ENCODE measurements at places on chromosomes 11 and 22.

DNA sequence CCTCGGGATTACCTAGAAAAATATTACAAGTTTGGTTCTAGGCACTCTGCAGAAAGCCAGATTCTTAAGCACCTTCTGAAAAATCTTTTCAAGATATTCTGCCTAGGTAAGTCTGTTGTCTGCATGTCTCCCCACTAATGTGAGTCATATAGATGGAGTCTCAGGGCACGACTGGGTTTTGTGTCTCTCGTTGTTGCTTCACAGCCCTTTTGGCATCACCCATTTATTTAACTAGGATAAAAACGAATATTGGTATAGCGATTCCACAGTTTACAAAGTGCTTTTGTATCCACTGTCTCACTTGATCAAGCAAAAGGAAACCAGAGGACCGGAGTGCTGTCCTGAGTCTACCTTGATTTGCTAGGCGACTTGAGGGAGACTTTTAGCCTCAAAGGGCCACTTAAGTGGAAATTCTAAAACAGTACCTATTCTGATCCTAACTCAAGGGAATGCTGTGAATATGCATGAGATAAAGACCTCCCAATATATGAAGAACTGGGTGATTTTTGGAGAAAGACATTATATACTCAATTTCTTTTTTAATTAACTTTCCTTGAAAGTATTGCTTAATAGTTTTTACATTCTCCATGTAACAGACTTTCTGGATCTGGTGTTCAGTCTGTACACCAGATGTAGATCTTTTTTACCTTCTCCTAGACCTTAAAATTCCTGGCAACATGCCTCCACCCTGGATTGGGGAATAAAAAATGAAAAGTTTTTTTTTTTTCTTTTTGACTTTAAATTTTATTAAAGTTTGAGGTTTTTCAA lies 590 bp downstream of the NNMT start:
- no peak overlapping the region for H3K4me3 ChIP-seq
- H3K27ac ChIP-seq = no peak overlapping the region
- H3K4me1 ChIP-seq = no peaks in the 10 kb centered on the region
- H3K36me3 ChIP-seq = no peaks in the 10 kb centered on the region
- DNase-seq = no peak
- H3K27me3 ChIP-seq = no peaks in the 10 kb centered on the region

DNA sequence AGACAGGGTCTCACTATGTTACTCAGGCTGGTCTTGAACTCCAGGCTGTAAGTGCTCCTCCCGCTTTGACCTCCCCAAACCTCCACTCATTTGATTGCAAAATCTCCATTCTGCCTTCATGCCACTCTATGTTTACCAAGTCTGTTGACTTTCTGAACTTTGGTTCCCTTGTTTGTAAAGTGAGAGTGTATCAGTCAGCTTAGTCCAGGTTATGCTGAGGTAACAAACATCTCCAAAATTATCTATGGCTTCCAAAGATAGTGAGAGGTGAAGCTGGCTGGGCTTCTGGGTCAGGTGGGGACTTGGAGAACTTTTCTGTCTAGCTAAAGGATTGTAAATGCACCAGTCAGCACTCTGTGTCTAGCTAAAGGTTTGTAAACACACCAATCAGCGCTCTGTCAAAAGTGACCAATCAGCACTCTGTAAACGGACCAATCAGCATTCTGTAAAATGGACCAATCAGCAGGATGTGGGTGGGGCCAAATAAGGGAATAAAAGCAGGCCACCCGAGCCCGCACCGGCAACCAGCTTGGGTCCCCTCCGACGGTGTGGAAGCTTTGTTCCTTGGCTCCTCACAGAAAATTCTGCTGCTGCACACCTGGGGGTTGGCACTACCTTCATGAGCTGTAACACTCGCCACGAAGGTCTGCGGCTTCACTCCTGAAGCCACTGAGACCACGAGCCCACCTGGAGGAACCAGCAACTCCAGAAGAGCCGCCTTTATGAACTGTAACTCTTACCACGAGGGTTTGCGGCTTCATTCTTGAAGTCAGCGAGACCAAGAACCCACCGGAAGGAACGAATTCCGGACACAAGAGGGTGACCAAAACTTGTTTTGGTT lies 109.3 kb downstream of the MIAT start:
- no peak overlapping the region for H3K4me3 ChIP-seq
- no peaks in the 10 kb centered on the region for H3K36me3 ChIP-seq
- no peaks in the 10 kb centered on the region for H3K27me3 ChIP-seq
- H3K27ac ChIP-seq = no peak overlapping the region
- H3K4me1 ChIP-seq = no peaks in the 10 kb centered on the region
- no peak for DNase-seq

GRCh38 chr11:108927791-108928545 lies 263.1 kb downstream of the DDX10 start:
- no peaks in the 10 kb centered on the region for H3K27me3 ChIP-seq
- H3K36me3 ChIP-seq = no peaks in the 10 kb centered on the region
- H3K4me3 ChIP-seq = no peak overlapping the region
- H3K4me1 ChIP-seq = no peaks in the 10 kb centered on the region
- DNase-seq = no peak

DNA sequence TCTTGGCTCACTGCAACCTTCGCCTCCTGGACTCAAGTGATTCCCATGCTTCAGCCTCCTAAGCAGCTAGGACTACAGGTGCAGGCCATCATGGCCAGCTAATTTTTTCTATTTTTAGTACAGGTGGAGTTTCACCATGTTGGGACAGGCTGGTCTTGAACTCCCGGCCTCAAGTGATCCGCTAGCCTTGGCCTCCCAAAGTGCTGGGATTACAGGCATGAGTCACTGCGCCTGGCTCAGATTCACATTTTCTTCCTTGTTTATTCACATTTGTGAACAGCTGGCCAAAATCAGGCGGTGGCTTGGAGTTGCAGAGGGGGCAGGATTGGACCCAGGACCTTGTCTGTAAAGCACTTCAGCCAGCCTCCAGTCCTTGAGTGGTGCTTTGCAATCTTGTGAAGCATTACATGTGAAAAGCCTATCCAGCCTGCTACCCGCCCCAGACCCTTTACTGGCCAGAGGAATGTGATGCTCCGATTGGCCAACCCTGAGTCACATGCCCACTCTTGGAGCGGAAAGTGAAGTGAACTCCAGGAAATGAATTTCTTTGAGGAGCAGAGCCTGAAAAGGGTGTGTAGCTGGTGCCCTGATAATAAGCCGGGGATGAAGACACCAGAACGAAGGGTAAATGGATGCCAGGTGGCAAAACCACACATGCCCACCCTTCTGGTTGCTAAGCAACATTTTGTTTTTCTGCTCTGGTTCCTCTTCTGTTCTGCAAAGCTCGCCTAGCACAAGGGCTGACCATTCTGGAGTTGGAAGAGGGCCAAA lies 62.6 kb upstream of the PTPRJ start:
- peaks cover 34% of the 10 kb centered on the region for H3K4me1 ChIP-seq
- no peaks in the 10 kb centered on the region for H3K27me3 ChIP-seq
- H3K4me3 ChIP-seq = no peak overlapping the region

DNA sequence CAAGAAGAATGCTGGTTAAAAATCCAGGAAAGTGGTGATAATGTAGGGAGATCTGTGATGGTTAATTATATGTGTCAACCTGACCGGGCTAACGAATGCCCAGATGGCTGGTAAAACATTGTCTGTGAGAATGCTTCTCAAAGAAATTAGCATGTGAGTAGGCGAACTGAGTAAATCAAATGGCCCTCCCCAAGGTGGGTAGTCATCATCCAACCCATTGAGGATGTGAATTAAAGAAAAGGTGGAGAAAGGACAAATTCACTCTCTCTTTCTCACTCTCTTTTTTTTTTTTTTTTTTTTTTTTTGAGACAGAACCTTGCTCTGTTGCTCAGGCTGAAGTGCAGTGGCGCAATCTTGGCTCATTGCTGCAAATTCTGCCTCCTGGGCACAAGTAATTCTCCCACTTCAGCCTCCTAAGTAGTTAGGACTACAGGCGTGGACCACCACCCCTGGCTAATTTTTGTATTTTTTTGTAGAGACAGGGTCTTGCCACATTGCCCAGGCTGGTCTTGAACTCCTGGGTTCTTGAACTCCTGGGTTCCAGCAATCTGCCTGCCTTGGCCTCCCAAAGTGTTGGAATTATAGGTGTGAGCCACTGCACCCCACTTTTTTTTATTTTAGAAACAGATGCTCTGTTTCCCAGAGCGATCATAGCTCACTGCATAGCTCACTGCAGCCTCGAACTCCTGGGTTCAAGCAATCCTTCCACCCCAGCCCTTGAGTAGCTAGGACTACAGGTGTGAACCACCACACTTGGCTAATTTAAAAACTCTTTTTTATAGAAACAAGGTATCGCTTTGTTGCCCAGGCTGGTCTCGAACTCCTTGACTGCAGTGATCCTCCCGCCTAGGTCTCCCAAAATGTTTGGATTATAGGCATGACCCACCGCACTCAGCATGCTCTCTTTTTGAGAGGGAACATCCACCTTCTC lies 22.0 kb upstream of the P2RY6 start:
- no peaks in the 10 kb centered on the region for H3K4me1 ChIP-seq
- no peaks in the 10 kb centered on the region for H3K36me3 ChIP-seq
- H3K27me3 ChIP-seq = no peaks in the 10 kb centered on the region
- no peak for DNase-seq
- no peak overlapping the region for H3K27ac ChIP-seq

DNA sequence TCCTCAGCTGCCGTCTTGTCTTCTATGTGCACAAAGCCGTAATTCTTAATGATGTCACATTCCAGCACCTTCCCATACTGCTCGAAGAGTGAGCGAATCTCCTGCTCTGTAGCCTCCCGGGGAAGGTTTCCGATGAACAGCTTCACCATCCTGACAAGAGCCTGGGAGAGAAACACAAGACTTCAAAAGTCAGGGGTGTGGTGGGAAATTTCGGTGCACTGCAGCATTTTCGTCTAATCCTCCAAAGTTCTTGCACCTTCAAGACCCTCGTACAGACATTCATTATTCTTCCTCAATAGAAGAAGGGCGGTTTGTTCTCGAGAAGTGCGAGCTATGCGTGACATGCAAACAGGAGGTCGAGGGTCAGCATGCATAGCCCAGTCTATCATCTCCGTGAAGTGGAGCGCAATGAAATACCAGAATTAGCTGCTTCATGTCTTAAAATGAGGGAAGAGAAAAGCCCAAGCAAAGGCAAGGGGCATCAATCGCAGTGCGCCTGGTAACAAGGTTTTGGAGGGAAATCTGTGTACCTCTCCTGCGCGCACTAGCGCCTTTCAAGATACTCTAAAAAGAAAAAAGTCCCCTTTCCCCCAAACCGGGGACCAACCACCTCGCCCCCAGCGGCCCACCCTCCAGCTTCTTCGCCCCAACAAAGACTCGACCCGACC lies 622 bp downstream of the RBM4B start:
- H3K4me3 ChIP-seq = peak overlapping the region; percentile 75
- DNase-seq = no peak
- H3K27me3 ChIP-seq = no peaks in the 10 kb centered on the region
- no peaks in the 10 kb centered on the region for H3K36me3 ChIP-seq

DNA sequence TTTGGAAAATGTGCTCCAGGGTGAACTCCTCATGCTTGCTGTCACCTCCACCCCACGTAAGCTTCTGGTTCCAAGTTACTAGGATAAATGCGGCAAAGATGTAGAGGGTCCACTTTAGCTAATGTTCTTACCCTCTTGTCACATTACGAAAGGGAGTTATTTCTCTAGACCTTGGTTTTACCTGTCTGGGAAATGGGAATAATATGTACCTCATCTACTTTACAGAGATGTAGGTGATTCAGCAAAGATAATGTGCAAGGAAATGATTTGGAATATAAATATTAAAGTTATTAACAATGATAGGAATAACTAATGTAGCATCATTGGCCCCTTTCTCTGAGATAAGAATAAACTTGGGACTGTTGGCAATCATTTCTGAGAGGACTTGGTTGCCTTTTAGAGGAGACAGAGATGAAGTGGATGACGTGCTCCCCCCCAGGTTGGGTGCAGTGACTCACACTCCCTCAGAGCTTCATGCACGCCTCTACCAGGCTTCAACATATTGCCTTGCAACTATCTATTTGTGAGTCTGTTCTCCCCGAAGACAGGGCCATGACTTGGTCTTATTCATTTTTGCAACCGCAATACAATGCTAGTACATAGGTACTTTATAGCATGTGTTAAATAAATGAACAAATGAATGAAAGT lies 97.1 kb downstream of the ME3 start:
- H3K27me3 ChIP-seq = peaks cover 2% of the 10 kb centered on the region
- no peak for DNase-seq
- no peaks in the 10 kb centered on the region for H3K4me1 ChIP-seq
- no peaks in the 10 kb centered on the region for H3K36me3 ChIP-seq

DNA sequence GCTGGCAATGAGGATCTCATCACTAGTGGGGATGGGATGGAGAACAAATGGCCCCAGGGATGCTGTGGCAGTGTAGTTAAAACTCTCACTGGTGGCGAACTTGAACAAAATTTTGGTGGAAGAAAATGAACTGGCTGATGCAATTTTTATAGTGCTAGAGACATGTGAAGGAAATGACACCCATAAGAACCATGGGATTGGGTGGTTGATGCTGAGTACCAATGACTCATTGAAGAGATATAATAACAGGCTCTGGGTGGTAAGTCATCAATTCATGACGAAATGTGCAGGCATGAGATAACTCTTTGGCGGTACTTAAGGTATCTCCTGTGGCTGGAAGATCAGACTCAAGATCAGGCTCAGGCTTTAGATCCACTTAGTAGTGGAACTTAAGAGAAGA lies 172.9 kb upstream of the DDI1 start:
- H3K27ac ChIP-seq = no peak overlapping the region
- no peak for DNase-seq
- H3K27me3 ChIP-seq = no peaks in the 10 kb centered on the region

GRCh38 chr22:49329636-49330035 lies 498.0 kb downstream of the BRD1 start:
- no peaks in the 10 kb centered on the region for H3K27me3 ChIP-seq
- H3K4me1 ChIP-seq = no peaks in the 10 kb centered on the region
- DNase-seq = no peak
- H3K27ac ChIP-seq = no peak overlapping the region
- no peak overlapping the region for H3K4me3 ChIP-seq
- H3K36me3 ChIP-seq = no peaks in the 10 kb centered on the region

DNA sequence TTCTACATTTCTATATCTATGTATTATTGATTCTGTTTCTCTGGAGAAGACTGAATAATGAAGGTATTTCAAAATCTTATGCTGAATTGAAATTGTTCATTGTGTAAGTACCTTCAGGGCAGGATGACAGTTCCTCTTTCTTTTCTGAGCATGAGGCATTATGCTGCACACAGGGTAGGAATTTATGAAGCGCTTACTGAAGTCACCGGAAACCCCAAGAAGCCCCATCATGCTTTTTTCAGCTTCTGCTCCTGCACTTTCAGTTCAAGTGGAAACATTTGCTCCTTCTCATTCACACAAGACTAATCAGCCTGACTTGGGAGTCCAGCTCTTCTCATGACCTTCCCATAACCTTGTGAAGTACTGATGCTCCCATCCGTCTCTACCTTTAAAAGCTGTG lies 314.7 kb upstream of the SORL1-AS1 start:
- H3K36me3 ChIP-seq = no peaks in the 10 kb centered on the region
- DNase-seq = peak; percentile 54
- peaks cover 2% of the 10 kb centered on the region for H3K27me3 ChIP-seq
- no peak overlapping the region for H3K4me3 ChIP-seq
- peaks cover 26% of the 10 kb centered on the region for H3K4me1 ChIP-seq
